ENCODE measurements at places on chromosomes 16 and 17.

DNA sequence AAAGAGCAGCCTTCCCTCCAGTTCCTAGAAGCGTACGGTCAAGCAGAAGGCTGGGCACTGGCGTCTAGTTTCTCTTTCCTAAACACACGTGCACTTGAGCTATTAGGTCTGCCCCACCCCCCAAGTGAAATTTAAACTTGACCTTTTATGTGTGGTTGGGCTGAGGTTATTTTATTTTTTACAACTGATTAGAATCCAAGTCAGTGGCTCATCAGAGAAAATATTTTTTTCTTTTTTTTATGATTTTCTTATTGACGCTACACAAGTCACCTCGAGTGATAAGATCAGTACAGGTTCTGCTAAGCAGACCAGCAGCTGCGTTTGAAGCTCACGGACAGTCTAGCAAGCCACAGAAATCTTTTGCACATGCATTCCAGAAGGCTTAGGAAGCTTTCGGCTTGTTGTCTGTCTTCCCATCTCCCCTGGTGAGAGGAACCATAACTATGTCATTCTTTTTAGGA lies 95.1 kb downstream of the ZFHX3 start:
- DNase-seq = no peak

DNA sequence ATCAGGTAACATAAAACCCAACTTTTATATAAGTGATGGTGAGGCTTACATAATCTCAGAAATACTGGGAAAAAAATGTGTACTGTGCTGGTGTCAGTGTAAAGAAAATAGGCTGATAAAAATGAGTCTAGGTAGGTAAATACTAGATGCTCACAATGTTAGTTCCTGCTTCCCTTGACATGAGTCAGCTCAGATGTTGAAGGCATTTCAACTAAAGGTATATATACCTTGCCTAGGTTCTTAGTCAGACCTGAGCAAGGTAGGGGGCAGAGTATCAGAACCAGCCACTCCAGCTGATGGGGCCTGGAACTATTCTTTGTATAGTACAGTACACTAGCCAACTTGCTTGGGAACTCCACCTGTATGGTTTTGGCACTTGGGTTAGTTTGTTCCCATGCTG lies 51.0 kb upstream of the CA10 start:
- no peak for DNase-seq

GRCh38 chr16:89984216-89984615 lies 35.0 kb downstream of the DBNDD1 start:
- no peak for DNase-seq

DNA sequence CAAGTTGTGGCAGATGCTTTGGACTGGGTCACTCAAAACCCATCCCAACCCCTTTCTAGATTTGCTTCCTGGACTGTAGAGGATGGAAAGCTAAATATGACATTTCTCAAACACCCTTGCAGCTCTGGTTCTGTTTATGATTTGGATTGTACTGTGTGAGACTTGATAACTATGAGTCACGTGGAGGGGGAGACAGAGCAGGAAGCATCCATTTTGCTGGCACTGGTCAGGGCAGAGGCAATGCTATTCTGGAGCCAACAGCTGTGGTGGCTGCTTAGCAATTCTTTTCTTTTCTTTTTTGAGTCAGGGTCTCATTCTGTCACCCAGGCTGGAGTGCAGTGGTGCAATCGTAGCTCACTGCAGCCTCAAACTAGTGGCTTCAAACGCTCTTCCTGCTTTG lies 13.6 kb upstream of the TERF2 start:
- no peak for DNase-seq
